ENCODE measurements at places on chromosomes 2 and 18.

DNA sequence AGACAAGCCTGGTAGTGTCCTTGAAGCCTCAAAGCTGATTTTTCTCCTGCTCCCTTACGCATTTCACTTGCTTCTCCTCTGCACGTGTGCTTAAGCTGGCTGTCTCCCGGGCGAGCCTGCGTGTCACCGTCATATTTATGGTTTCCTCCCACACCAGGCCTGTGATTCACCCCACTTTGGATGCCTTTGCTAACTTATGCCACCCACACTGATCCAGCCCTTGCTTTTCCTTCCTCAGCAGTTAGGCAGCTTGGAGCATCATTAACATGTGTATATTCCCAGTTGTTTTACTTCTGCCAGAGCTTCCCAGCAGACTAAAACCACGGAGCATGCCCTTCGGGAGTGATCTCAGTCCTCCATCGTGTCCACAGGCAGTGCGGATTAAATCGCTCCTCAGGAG is 2.2 kb downstream of the ST3GAL5 start:
- peak; percentile 96 for DNase-seq

- DNase-seq, result no peak
Measured at GRCh38 chr2:16391986-16392385, 273.6 kb downstream of the CYRIA start.

- no peak for DNase-seq
Measured at GRCh38 chr2:203798296-203799087, 69.1 kb upstream of the CTLA4 start.

GRCh38 chr18:22503803-22504202 is 86.1 kb upstream of the CTAGE1 start:
- DNase-seq, result peak; percentile 91

DNA sequence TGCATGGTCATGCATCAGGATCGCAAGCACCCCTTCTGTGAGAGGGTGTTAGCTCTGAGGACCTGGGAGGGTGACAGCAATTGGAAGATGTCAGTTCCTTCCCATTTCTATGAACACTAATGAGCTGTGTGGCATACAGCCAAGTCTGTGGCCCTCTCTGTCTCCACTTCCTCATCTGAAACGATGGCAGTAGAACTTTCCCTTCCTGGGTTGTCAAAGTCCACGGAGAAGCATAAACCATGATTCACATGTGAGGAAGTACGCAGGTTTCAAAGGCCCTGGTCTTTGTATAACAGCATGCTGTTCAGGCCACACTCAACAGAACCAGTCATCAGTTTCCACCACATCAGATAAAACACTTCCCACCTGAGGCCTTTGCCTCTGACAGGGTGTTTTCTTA is 167.4 kb upstream of the RAB6C start:
- no peak for DNase-seq

GRCh38 chr2:134934641-134935040 is 16.0 kb downstream of the CCNT2 start:
- no peak for DNase-seq

DNA sequence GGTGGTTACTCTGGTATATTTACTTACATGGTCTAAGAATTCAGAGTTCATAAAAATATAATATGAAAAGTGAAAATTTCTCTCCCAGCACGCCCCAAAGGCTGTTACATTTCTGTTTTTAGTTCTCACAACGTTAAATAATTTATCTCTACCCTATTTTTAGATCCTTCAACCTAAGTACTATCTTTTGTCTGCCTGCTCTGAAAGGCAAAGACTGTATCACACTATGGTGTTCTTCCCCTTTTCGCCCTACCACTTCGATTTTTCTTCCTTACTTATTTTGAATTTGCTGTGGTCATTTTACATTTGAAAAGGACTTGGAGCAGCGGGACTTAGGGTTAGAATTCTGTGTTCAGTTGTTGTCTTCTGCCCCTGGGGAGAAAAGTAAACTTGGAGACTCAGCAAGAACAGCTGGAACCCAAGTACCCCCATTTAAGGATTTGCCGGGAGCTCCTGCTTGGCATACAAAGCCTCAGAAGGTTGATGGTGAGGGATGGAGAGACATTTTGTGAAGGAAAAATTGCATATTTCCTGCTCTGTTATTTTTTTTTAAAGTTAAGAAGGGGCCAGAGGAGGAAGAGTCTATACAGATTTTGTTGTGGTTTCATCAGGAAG is 19.0 kb downstream of the ADAM23 start:
- no peak for DNase-seq

GRCh38 chr2:8049176-8049575 is 632.7 kb upstream of the ID2 start:
- peak; percentile 50 for DNase-seq

DNA sequence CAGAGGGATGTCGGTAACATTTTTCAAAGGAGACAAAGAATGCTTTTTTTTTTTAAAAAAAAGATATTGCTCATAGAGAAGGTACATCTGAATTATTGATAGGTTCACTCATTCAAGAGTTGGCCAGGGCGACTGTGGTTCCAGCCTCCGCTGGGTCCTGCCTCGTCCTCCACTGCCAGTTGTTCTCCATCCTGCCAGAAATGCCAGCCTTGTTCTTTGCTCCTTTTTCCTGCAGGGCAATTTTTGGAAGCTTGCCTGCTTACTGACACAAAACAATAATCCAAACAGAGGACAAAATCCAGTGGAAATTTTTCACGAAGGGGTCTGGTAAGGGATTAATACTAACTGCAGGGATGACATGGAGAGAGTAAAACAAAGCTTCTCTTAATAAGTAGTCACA is 1113.0 kb downstream of the CBLN2 start:
- DNase-seq, result no peak

DNA sequence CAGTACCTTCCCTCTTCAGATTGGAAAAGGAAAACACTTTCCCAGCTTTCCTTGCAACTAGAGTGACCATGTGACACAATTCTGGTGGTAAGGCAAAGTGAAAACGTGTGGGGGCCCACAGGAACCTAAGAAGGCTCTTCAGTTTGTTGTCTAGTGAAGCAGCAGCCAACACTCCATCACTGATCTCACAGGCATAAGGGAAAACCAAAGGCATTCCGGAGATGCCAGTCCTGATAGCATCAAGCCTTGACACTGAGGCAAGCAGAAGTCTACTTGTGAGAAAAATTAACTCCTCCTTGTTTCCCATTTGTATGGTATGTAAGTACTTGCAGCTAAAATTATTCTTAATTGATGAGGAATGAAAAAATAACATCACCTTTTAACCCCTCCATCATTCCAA is 88.3 kb downstream of the ETAA1 start:
- peak; percentile 59 for DNase-seq

DNA sequence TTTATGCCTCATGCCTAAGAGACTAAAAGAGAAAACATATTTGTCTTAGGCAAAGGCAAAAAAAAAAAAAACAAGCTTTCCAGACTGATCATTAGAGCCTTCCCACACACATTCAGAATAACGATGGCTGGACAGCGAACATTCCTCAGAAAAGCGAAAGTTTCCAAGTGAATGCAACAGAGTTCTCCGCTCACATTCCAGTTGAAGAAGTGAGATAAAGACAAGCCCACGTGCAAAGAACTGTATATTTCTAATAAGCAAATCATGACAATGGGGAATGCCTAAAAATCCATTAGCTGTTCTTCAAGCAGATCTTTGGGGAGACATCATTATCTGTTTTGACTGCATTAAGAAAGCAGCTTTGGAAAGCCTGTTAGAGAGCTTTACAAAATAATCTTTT is 347.9 kb downstream of the METTL4 start:
- peak; percentile 14 for DNase-seq

DNA sequence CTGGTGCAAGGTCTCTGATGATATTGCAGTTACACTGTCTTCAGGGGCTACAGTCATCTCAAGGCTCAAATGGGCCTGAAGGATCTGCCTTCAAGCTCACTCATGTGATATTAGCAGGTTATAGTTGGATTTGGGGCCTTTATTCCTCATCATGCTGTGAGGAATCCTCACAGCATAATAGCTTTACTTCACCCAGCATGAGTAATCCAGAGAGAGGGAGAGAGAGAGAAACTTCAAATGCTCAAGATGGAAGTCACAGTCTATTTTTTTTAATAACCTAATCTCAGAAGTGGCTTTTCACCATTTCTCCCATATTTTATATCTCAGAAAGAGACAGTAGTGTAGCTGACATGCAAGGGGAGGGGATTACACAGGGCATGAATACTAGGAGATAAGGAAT is 658.7 kb downstream of the EPHA4 start:
- DNase-seq, result no peak

DNA sequence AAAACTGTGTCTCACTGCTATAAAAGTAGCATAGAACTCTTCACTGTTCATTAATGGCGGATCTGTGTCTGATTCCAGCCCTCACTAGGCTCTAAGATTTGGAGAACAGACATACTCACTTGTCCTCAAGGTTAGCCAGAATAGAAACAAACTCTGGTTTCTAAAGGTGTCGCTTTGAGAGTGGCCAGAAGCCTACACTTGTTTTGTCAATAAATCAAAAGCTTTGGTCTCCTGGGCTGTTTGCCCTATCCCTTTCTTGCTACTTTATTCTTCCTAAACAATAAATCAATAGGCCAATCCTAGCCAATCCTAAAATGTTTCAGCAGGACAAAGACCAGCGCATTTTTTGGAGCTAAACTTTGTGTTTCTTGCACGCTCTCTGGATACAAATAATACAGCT is 1064.6 kb upstream of the CHAC2 start:
- DNase-seq, result no peak

- DNase-seq, result no peak
Measured at GRCh38 chr2:96254571-96254970, 11.2 kb downstream of the TMEM127 start.

Measured in fibroblast of skin of scalp (primary cell).